ENCODE measurements at places on chromosomes 2 and 18. TPM values are rescaled to one million over a fixed set of nuclear protein-coding genes. Genes with fewer than 3 reads are reported as not detected.

The PLGLB2 gene
- total RNA-seq, result 1.6 TPM

DNA sequence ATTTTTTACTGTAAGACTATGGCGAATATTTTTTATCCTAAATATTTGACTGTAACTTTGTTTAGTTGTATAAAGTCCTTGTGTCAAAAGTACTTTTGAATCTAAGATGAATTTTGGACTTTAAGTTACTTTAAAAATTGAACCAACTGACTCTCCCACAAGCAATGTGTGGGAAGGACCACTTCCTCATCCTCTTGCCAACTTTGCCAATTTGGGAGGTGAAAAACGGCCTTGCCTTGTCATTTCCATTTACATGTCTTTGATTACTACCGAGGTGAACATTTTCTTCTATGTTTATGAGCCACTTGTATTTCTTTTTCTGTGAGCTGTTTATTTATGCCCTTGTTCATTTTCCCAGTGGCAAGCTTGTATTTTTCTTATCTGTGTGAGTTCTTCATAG, 12.8 kb upstream of the MSGN1 start:
- H3K4me3 ChIP-seq, result no peak overlapping the region
- peaks cover 8% of the 10 kb centered on the region for H3K27me3 ChIP-seq
- H3K4me1 ChIP-seq, result no peaks in the 10 kb centered on the region
- no peaks in the 10 kb centered on the region for H3K36me3 ChIP-seq
- no peak overlapping the region for H3K27ac ChIP-seq

DNA sequence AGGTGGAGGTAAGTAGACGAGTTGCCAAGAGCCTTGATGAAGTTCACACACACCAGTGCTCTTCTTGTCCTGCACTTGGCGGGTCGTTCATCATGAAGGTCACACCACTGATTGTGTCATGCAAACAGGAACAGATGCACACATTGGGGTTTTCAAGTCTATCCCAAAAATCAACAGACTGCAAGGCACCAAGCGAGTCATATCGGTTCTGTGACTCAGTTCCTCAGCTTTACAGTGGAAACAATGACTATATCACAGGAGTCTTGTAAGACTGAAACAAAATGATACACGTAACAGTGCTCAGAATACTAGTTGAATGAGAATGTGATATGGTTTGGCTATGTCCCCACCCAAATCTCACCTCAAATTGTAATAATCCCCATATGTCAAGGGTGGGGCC, 526.9 kb upstream of the ID2 start:
- DNase-seq, result no peak
- no peaks in the 10 kb centered on the region for H3K36me3 ChIP-seq
- H3K27me3 ChIP-seq, result no peaks in the 10 kb centered on the region
- peaks cover 5% of the 10 kb centered on the region for H3K4me1 ChIP-seq

The SERPINB3 gene
- not detected for total RNA-seq

Measured in CD4-positive, alpha-beta T cell (primary cell).